NCI-H446 (cell line): ENCODE measurements at places on chromosomes 4 and X.
A peak's percentile ranks its signal among the peaks of the same experiment; 100 is the strongest.

- DNase-seq = no peak
Measured at GRCh38 chr4:28277931-28278330, 1417.3 kb downstream of the STIM2 start.

- no peak for DNase-seq
Measured at GRCh38 chrX:21757960-21758359, at the start of gene SMPX. TSS of gene SMPX (minus strand) at chrX:21758116. CDS start at chrX:21754290, 3,826 bp downstream.

GRCh38 chrX:253451-254297, 27.5 kb upstream of the PLCXD1 start:
- no peak for DNase-seq

- peak; percentile 52 for DNase-seq
Measured at GRCh38 chrX:40158036-40158706, 60.4 kb upstream of the BCOR start.

- DNase-seq = no peak
Measured at GRCh38 chrX:13691841-13692371, 3.0 kb downstream of the RAB9A start.

- DNase-seq = peak; percentile 50
Measured at GRCh38 chrX:115940888-115941332, 229.6 kb upstream of the AGTR2 start.

- peak; percentile 21 for DNase-seq
Measured at GRCh38 chrX:128781506-128781905, 729.3 kb upstream of the ACTRT1 start.

DNA sequence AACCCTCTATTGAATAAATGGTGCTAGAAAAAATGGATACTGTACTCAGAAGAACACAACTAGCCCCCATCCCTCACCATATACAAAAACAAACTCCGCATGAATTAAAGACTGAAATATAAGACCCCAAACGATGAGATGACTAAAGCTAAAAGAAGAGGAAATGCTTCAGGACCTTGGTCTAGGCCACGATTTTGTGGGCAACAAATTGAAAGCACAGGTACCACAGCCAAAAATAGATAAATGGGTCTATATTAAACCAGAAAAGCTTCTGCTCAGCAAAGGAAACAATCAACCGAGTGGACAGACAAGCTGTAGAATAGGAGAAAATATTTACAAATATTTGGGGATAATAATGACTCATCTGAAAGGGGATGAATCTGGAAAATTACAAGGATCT, 86.4 kb upstream of the DHRSX start:
- DNase-seq = no peak

- no peak for DNase-seq
Measured at GRCh38 chrX:32867781-32868523, 343.4 kb downstream of the DMD start.

- no peak for DNase-seq
Measured at GRCh38 chr4:68907245-68907644, 44.4 kb downstream of the UGT2A3 start.

- no peak for DNase-seq
Measured at GRCh38 chr4:24778464-24779225, 16.7 kb upstream of the SOD3 start.

GRCh38 chr4:22531311-22532019, 15.6 kb upstream of the ADGRA3 start:
- DNase-seq = no peak

DNA sequence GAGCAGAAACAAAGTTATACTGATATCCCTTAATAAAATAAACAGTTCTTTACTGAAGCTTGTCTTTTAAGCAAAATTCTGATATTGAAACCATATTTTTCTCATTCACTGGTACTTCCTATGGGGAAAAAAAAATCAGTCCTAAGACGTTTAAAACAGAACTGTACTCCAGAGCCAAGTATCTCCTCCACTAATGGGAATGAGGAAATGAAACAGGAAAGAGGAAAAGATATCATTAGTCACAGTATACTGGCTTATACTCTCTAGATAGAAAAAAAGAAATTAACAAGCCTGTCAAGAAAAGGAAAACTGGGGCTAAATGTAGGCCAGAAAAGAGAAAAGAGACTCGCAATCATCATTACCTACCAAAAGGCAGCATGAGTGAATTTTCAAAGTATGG, 252.7 kb downstream of the CENPC start:
- DNase-seq = no peak

DNA sequence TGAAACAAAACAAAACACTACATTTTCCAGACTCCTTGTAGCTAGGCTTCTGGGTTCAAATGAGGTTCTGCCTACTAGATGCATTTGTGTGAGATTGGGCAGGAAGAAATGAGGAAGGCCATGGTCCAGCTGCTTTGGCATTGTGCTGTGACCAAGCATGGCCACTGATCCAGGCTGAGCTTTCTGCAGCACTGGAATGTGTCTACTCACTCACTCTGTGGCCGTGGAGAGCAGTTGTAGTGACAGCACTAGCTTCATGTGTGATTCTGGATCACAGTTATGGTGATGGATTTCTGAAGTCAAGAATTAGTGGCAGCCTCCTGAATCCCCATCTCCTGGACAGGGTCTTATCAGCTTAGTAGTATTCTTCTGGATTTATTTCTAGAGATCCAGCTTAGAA, 358.9 kb downstream of the GPAT3 start:
- DNase-seq = no peak

GRCh38 chr4:1328267-1329155, 18.5 kb upstream of the UVSSA start:
- DNase-seq = no peak

DNA sequence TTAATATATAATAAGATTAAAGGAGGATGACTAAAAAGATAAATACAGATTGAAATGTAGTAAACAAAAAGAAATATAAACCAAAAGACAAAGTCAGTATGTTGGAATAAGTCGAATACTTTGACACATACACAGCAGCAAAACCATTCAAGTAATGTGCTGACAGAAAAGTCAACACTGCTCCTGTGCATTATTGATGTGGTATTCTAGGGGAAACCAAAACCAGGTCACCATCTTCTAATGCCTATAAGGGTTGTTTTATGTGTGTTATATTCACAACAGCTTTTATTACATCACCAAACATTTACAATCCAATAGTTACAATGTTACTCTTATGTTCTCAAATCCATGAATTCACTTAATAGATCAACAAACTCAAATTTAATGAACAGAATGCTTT, 111.8 kb upstream of the DKK2 start:
- DNase-seq = no peak

- DNase-seq = no peak
Measured at GRCh38 chrX:135373357-135373756, 48.4 kb upstream of the SMIM10L2A start.

GRCh38 chr4:3203971-3204431, 45.0 kb upstream of the MSANTD1 start:
- no peak for DNase-seq

DNA sequence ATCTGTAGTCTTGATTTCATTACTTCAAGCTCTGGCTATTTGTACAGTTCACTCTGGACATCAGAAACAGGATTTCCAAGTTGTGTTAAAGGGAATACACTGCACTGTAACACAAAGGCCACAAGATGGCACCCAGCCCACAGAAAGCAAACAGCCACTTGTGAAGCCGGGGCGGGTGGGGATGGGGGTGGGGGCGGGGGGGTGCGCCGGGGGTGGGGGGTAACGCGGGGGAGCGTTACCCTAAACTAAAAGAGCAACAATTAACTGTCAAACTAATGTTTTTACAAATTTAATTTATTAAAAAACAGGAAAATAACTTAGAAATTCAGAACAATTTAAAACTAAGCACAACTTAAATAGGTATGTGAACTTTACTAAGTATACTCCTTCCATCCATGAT, 27.3 kb downstream of the PRDX4 start:
- peak; percentile 5 for DNase-seq
